Neural crest cell (in vitro differentiated cells): ENCODE measurements at places on chromosomes 1 and 21. TPM values are rescaled to one million over a fixed set of nuclear protein-coding genes. Genes with fewer than 3 reads are reported as not detected.

GRCh38 chr1:199122532-199123311 is 483.9 kb downstream of the PTPRC start:
- DNase-seq, result no peak

DNA sequence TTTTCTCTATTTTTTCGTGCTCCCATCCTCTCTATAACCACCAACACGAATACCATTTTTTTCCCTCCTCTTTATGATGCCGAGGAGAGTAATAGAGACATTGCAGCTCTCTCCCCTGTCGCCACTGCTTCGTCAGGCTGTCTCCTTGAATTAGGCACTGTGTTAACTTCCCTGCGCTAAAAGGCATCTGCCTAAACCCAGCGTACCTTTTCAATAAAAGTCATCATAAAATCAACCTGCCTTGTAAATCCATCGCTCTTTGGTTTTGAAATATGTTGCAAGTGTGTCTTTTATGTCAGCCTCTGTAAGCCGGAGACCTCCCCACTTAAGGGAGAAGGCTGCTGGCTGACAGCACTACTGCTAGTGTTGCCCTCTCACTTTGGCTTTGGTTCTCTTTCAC is 8.7 kb downstream of the RNF220 start:
- no peak for DNase-seq

GRCh38 chr1:21647431-21648351 is 21.5 kb downstream of the RAP1GAP start:
- peak; percentile 79 for DNase-seq

DNA sequence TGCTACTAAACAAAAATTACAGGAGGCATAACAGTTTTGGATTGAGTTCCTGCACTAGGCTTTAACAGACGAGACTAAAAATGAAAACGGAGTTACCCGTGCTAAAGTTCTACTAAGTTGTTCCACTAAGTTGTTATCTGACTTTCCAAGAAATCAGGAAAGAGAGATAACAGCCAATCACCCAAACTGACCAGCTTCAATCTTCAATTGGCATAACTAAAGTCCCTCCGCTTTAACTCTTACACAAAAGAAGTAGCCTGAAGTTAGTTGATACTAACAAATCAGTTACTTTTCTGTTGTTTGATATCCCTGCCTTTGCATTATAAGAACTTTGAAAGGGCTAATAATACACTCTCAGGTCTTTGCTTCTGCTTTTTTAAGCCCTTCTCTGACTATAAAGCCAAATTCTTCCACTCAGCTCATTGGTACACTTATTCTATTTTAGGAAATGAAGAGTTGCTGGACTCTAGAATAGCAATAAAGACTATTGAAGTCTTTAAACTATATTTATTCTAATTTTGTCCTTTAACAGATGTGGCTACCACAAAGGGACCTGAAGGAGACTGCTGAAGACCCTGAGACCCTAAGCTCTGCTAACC is 61.3 kb downstream of the TESK2 start:
- no peak for DNase-seq

GRCh38 chr1:76109404-76109803 is 34.9 kb downstream of the ST6GALNAC3 start:
- DNase-seq, result no peak

GRCh38 chr1:36511804-36512798 is 29.4 kb upstream of the CSF3R start:
- no peak for DNase-seq

- DNase-seq, result no peak
Observed at GRCh38 chr21:42532466-42533181, 19.0 kb downstream of the SLC37A1 start.

DNA sequence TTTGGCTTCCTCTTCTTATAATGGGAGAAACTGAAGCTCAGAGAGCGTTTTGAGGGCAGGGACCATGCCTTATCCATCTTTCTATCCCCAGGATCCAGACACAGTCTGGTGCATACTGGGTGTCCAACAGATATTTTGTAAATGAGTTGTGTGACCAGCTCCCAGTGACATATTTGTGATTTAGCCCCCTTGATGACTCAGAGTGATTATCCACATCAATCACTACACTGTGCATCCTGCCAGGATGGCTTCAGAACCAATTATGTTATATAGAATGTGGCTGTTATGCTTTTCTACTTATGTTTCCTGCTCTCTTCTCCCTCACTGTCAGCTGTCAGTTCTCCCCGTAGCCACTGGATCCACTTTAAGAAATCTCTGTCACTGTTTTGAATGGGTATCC is 11.3 kb downstream of the OLFML3 start:
- no peak for DNase-seq

DNA sequence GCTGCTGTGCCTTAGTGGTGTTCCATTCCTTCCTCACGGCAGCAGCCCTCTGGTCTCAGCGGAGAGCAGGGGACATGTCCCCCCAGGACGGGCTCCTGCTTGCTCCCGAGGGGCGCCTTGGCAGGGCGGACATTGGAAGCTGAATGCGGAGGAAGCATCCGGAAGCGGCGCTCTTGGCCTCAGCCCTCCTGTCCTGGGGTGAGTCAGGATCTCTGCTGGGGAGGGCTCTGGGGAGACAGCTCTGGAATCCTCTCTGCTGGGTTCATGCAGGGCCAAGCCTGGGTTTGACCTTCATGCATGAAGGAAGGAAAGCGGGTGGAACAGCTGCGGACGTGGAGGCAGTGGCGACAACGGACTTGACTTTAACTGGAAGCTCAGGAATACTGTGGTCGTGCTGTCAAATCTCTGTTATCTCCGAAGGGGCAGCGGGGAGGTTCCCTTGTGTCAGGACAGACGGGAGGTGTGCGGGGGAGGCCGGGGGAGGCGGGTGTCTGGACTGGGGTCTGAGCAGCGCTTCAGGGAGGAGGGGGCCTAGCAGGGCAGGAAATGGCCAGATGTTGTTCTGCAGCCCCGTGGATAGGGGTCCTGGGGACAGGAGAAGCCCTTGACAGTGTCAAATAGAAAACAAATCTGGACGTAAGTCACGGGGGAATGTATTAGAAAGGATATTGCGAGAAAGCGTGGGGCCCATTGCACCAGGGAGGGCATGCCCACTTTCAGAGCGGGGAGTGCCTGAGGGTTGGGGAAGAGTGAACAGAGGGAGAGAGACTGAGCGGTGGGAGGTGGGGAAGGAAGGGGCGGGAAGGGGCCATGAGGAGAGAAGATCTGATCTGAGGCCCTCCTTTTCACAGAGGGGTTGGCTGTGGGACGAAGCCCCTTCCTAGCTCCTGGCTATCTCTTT is 26.6 kb downstream of the CRYAA start:
- DNase-seq, result no peak

DNA sequence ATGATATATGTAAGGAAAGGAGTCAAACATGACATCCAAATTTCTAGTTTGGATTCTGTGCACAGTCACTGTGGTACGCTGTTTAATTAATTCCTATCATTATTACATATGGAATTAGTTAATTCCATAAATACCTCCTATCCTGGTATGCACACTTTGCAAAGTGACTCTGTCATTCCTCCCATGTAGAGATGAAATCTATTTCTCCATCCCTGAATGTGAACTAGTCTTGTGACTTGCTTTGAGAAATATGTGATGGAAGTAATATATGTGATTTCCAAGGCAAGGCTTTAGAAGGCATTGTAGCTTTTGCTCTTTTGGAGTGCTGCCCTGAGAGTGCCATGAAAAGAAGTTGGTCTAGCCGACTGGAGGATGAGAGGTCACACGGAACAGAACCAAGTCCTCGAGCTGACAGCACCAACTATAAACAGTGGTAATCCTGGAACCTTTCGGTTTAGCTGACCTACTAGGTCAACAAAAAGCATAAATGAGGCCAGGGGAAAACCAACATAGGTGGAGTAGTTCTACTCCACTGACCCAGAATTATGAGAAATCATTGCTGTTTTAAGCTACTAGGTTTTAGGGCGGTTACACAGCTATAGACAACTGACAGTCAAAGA is 1.5 kb downstream of the SELENOF start:
- DNase-seq, result no peak

- no peak for DNase-seq
Observed at GRCh38 chr1:171988243-171988885, 147.1 kb downstream of the DNM3 start.

Gene FCRL4
- total RNA-seq, result not detected in 2 replicates

Gene ACOT11
- 2.7 and 3.1 TPM in 2 replicates for total RNA-seq

Gene KPRP
- not detected in 2 replicates for total RNA-seq

Gene IQCC
- total RNA-seq, result 7.3 and 7.8 TPM in 2 replicates

Gene CLCNKA
- not detected in 2 replicates for total RNA-seq

Gene BARHL2
- not detected in 2 replicates for total RNA-seq

Gene PPFIA4
- 2.6 and 5.0 TPM in 2 replicates for total RNA-seq

Gene FCRL1
- total RNA-seq, result not detected in 2 replicates

Gene PLA2G2F
- total RNA-seq, result not detected in 2 replicates

Gene C4BPA
- total RNA-seq, result not detected in 2 replicates

Gene LRRC3
- total RNA-seq, result 9.6 and 10.1 TPM in 2 replicates
